ENCODE measurements at places on chromosomes 3 and 15.

DNA sequence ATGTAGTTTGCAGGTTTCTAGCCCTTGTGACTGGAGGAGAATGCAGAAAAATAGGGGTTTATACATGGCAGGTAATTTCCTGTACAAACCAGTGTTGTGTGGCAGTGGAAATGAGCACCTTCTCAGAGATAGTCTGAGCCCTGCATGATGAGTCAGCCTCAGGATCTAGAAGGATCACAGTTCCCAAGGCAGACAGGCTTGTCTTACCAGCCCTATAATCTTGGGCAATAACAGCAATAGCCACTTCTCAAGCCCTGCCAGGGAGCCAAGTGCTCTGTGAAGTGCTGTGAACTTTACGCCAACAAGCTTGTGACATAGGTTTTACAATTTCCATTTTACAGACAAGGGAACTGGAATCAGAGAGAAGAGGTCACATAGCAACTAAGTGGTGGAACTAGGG lies 89.4 kb downstream of the CD47 start:
- no peak for DNase-seq

DNA sequence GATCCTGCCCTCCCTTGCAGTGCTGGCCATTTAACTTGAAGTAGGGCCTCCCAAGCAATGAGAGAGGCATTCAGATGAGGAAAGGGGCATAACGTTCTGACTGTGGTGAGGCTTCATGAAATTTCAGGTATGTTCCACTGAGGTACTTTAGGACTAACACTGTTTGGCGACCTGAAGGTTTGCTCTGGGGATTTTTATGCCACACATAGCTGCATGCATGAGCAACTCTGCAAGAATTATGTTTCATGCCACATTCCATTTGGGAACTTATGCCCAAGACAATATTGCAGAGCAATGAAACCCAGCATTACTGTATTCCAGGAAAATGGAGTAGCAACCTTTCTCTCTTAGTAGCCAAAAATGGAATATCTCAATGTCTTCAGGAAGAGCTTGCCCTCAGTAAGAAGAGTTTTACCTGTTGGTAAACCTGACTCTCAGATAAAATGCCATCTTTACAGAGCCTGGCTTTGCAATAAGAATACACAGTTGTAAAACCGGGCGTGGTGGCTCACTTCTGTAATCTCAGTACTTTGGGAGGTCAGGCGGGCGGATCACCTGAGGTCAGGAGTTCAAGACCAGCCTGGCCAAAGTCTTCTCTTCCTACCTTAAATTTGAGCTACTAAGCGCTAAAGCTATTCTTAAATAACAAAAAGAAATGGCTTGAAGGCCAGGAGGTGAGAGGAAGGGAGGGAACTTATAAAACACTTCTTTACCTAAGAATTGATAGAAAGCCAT lies 16.7 kb upstream of the TBL1XR1 start:
- DNase-seq = no peak

DNA sequence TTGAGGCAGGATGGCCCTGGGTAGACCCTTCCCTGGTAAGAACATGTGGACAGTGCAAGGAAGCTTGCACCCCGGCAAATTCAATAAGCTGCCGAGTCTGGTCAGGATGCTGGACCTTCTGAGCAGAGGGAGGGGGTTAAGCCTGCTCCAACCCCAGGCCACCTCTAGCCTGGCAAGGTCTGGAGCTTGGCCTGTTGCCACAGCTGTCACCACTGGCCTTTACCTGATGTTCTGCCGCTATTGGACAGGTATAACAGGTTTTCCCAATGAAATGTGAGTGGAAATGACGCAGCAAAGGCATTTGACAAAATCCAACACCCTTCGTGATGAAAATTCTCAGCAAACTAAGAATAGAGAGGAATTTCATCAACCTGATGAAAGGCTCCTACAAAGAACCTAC lies 699 bp upstream of the MESP1 start:
- DNase-seq = no peak

GRCh38 chr3:195021692-195022091 lies 249.3 kb downstream of the XXYLT1 start:
- DNase-seq = no peak

- DNase-seq = no peak
These were observed 24.8 kb downstream of the CD96 start for GRCh38 chr3:111566844-111567243.

DNA sequence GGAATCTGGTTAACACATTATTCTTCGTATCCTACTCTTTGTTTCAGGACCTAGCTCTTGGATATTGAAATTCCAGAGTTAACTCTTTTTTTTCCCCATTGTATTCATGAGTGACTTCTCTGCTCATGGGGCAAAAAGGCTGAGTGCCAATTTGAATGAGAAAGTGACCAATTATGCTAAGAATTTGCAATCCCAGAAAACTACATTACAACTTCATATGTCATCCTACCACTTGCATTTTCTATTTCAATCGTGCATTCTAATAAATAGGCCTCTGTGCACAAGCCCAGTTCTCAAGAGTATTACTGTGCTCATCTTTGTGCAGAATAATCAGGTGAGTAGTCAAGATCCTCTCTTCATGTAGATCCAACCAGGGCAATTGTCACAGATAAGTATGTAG lies 537.8 kb downstream of the OTOL1 start:
- DNase-seq = no peak

- DNase-seq = no peak
These were observed 208.8 kb downstream of the RPLP1 start for GRCh38 chr15:69661446-69661845.

DNA sequence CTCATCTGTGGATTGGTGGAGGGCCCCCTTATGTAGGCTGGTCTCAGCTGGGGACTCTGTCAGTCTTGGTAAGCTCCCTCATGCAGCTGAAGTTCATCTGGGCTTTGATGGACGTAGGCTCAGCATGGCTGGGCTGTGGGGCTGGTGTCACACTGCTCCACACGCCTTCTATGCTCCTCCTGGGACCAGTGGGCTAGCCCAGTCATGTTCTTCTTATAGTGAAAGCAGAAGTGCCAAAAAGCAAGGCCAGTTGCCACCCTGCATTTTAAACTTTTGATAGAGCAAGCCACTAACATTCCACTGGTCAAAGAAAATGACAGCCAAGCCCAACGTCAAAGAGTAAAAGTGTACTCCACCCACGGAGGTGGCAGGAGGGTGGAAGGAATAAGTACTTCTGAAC lies 165.5 kb downstream of the MEX3B start:
- no peak for DNase-seq

DNA sequence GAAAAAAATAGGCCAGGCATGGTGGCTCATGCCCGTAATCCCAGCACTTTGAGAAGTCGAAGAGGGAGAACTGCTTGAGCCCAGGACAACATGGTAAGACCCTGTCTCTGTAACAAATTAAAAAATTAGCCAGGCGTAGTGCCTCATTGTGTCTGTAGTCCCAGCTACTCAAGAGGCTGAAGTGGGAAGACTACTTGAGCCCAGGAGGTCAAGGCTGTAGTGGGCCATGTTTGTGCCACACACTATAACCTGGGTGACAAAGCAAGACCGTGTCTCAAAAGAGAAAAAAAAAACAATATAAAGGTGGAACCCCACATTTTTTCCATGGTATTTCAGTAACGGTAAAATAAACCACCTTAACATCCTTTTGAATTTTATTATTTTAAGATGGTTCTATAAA lies 69.9 kb downstream of the DENND4A start:
- DNase-seq = no peak

All from DMS 273 treated with DMSO at 0.1 percent for 48 hours (cell line).